ENCODE measurements at places on chromosomes 1 and 21. TPM values are rescaled to one million over a fixed set of nuclear protein-coding genes. Genes with fewer than 3 reads are reported as not detected.

RORC gene
- total RNA-seq = 31.0 TPM

NID1 gene
- 133 TPM for total RNA-seq

OMA1 gene
- 6.4 TPM for total RNA-seq

PLXNA2 gene
- 140 TPM for total RNA-seq

NOC2L gene
- 30.7 TPM for total RNA-seq

DNA sequence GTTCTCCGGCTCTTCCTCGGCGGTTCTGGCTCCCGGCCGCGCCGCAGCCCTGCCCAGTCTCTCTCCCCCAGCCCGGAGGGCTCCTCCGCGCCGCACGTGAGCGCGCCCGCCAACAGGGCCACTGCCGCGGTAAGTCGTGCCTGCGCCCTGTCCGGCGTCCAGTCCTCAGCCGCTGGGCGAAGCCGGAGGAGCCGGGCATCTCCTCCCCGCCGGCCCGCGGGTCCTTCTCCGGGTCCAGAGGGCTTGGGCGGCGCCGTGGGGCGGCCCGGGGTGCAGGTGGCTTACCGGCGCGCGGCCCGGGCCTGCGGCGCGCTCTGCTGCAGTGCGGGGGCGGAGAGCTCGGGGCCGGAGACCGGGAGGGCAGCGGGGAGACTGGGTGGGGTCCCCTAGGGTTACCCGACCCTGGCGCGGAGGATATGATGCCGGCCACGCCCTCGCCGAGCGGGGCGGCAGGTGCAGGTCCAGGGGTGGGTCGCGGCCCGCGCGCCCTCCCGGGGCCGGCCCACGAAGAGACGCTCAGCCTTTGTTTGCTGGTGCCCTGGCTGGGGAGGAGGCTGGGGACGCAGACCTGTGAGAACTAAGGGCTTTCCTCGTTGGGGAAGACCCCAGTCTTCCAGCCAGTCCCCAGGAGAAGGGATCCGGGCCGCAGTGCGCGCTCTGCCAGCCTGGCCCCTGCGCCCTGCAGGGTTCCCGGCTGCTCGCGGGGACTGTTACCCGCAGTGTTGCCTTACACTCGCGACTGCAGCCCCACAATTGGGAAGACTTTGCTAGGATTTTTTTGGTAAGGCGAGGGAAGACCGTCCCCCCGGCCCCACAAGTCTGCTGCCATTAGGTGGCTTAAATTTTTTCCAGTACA is at the start of gene DOP1B:
Gene DOP1B, plus strand, starts transcription at position 10 of the 856 bp plus-strand sequence. CDS start 7,910 bp downstream, outside the sequence.
- H3K4me3 ChIP-seq = peak within 1 kb of the TSS; percentile 78
- H3K36me3 ChIP-seq = no peaks in the 10 kb centered on the region
- peak within 1 kb of the TSS; percentile 97 for H3K27ac ChIP-seq
- H3K27me3 ChIP-seq = no peaks in the 10 kb centered on the region
- peak; percentile 67 for DNase-seq

- DNase-seq = no peak
- no peaks in the 10 kb centered on the region for H3K36me3 ChIP-seq
- H3K4me1 ChIP-seq = no peaks in the 10 kb centered on the region
- H3K27me3 ChIP-seq = no peaks in the 10 kb centered on the region
Measured at GRCh38 chr1:100321506-100321905, 30.8 kb upstream of the CDC14A start.

- peaks cover 5% of the 10 kb centered on the region for H3K4me1 ChIP-seq
- DNase-seq = no peak
- peak overlapping the region; percentile 86 for H3K4me3 ChIP-seq
- no peaks in the 10 kb centered on the region for H3K27me3 ChIP-seq
- peak overlapping the region; percentile 95 for H3K27ac ChIP-seq
- no peaks in the 10 kb centered on the region for H3K36me3 ChIP-seq
Measured at GRCh38 chr1:26890467-26890796, 349 bp upstream of the GPN2 start.

- DNase-seq = no peak
- no peak overlapping the region for H3K27ac ChIP-seq
- peaks cover 51% of the 10 kb centered on the region for H3K4me1 ChIP-seq
Measured at GRCh38 chr21:29318354-29318753, 19.6 kb downstream of the BACH1 start.

DNA sequence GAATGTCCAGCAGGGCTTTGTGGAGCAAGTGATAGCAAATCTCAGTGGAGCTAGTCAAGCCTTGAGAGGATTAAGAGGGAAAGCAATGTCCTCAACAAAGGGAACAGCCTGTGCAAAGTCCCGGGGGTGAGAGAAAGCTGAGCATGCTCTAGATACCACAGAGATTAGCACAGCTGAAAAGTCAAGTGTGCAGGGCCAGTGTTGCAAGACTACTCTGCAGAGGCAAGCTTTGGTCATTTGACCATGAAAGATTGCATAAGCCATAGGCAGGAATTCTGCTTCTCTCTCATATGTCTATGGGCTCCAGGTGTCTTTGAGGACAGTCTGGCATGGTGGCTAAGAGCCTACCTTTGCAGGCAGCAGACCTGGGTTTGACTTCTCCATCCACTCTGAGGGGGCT is 181.0 kb upstream of the JUN start:
- H3K27ac ChIP-seq = no peak overlapping the region
- H3K36me3 ChIP-seq = no peaks in the 10 kb centered on the region
- no peak for DNase-seq
- peaks cover 15% of the 10 kb centered on the region for H3K4me1 ChIP-seq
- no peaks in the 10 kb centered on the region for H3K27me3 ChIP-seq

DNA sequence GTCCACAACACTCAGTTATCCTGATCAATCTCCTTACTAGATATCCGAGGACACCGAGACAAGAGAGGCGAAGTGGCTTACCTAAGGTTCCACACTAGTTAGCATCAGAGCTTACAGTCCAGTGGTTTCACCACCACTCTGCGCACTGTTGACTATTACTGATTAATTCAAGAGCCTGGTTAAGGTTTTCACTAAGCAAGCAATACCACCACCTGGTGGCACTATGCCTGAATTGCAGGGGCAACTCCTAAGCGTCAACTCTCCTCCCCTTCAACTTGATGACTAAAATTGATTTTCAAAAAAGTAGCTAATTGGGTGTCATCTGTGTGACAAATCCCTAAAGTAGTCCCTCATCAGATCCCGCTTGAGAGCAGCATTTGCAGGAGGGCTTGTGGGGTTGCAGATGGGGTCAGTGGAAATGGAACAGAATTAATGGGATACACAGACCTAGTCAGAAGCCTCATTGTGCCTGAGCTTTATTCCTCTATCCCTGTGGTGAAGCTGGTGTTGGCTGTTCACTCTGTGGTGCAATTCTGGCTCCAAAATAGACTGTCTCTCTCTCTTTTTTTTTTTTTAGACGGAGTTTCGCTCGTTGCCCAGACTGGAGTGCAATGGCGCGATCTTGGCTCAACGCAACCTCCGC is 9.1 kb downstream of the TTC22 start:
- H3K27me3 ChIP-seq = no peaks in the 10 kb centered on the region
- DNase-seq = no peak
- H3K4me1 ChIP-seq = peaks cover 41% of the 10 kb centered on the region
- H3K4me3 ChIP-seq = no peak overlapping the region

DNA sequence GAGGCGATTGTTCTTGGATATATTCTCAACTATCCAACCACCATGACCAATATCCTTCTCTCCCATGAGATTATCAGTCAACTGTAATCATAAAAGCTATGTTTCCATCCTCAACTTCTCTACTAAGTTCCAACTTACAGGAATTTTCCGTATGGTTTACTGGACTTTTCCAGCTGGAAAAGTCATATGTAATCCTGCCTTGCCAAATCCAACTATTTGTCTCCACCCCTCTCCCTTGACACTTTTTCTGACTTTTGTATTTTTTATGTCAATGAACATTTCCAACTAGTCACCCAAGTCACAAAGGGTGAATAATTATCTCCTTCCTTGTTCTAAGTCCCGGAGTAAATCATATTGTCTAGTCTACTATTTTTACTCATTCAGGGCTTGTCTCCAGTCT is 293.1 kb downstream of the USP25 start:
- H3K36me3 ChIP-seq = no peaks in the 10 kb centered on the region
- no peak overlapping the region for H3K27ac ChIP-seq
- DNase-seq = no peak
- no peaks in the 10 kb centered on the region for H3K4me1 ChIP-seq

- H3K4me1 ChIP-seq = peaks cover 17% of the 10 kb centered on the region
- H3K27ac ChIP-seq = no peak overlapping the region
Measured at GRCh38 chr1:206453111-206453510, 17.2 kb upstream of the IKBKE start.

DNA sequence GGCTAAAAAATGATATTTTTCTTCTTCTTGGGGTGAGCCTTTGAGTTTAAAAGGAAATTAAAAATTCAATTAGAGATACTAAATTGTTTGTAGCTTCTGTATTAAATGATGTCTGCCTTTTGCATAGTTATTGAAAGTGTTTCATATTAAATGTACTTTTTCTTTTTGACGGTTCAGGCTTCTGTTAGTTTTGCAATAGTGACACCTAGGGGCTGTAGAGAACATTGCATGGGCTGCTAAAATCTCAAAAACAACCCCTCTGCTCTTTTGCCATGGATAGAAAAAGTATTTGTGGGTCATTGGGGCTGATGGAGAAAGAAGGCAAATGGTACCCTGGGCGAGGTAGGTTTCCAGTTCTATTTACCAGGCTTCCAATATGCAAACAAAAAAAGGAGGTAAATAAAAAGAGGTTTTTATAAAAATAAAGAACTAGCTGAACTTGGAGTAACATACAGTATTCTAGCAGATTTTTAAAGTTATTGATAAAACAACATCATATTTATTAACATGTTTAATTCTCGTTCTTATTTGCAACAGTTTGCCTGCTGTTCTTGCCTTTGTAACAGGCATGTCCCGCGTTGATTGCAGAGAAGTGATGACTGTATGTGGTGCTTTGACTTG is 115.4 kb upstream of the HOOK1 start:
- H3K27me3 ChIP-seq = no peaks in the 10 kb centered on the region
- H3K27ac ChIP-seq = no peak overlapping the region
- no peak overlapping the region for H3K4me3 ChIP-seq
- no peaks in the 10 kb centered on the region for H3K36me3 ChIP-seq

DNA sequence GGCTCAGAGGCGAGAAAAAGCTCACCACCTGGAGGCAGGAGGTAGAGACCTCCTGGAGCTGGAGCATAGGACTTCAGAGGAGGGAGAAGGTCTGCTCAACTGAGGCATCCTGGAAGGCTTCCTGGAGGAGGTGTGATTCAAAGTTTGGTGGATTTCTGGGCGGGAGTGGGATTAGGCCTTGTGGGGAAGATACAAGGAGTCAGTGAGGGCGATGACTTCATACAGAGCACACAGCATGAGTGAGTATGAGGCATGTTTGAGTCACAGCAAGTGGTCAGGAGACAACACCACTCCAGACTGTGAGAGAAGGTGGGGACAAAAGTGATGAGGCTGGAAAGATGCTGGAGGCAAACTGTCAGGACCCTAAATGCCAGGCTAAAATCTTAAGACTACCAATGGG is 77.6 kb downstream of the MATN1 start:
- no peaks in the 10 kb centered on the region for H3K36me3 ChIP-seq
- H3K27me3 ChIP-seq = peaks cover 13% of the 10 kb centered on the region
- no peaks in the 10 kb centered on the region for H3K4me1 ChIP-seq
- H3K27ac ChIP-seq = no peak overlapping the region
- DNase-seq = no peak

GRCh38 chr1:204451352-204452124 is 39.9 kb upstream of the PPP1R15B start:
- no peaks in the 10 kb centered on the region for H3K36me3 ChIP-seq
- H3K27me3 ChIP-seq = no peaks in the 10 kb centered on the region
- DNase-seq = no peak
- H3K4me1 ChIP-seq = peaks cover 52% of the 10 kb centered on the region

DNA sequence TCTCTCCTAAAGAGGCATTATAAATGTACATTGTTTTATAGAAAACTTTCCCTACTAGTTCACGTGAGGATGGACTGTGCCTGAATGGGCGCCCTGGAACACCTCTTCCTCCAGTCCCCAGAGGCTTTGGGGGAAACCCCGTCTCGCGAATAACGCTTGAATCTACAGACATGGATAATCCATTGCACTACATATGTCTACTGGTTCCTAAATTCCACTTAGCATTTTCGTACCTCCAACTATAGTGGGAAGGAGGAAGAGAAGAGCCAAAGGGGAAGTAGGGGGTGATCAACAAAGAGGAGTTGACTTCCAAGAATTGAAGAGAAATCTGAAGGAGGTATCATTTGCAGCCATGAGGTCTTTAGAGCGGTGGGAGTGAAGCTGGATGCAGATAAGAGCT is 11.1 kb downstream of the BARHL2 start:
- DNase-seq = no peak
- peaks cover 18% of the 10 kb centered on the region for H3K4me1 ChIP-seq
- no peak overlapping the region for H3K4me3 ChIP-seq
- no peaks in the 10 kb centered on the region for H3K36me3 ChIP-seq
- H3K27me3 ChIP-seq = peaks cover 97% of the 10 kb centered on the region
- H3K27ac ChIP-seq = no peak overlapping the region

- H3K27ac ChIP-seq = no peak overlapping the region
- H3K36me3 ChIP-seq = no peaks in the 10 kb centered on the region
- DNase-seq = no peak
Measured at GRCh38 chr1:198939956-198940355, 301.1 kb downstream of the PTPRC start.

DNA sequence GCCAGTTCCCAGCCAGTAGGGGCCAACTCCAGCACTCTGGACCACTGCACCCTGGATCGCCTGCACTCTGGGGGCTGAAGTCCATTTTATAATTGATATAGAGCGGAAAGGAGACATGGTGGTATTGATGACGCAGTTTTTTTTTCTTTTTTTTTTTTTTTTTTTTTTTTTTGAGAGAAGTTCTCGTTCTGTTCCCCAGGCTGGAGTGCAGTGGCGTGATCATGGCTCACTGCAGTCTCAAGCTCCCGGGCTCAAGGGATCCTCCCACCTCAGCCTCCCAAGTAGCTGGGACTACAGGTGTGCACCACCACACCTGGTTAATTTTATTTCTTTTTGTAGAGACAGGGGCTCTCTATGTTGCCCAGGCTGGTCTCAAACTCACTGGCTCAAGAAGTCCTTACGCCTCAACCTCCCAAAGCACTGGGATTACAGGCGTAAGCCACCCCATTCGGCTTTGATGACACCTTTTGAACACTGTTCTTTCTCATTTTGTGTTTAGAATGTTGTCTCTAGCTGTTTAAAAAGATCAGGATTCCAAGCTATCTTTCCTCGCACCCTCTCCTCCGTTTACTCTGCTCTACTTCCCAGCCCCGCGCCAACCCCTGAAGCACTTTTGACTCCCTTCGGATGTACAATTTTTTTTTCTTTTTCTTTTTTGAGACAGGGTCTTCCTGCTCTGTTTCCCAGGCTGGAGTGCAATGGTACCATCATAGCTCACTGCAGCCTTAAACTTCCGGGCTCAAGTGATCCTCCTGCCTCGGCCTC is 960 bp downstream of the MX2 start:
- no peak for DNase-seq
- H3K4me3 ChIP-seq = peak overlapping the region; percentile 43
- H3K36me3 ChIP-seq = no peaks in the 10 kb centered on the region
- H3K27me3 ChIP-seq = no peaks in the 10 kb centered on the region
- peak overlapping the region; percentile 87 for H3K27ac ChIP-seq

- no peaks in the 10 kb centered on the region for H3K36me3 ChIP-seq
- H3K27me3 ChIP-seq = no peaks in the 10 kb centered on the region
- H3K27ac ChIP-seq = no peak overlapping the region
- peak; percentile 41 for DNase-seq
Measured at GRCh38 chr21:40143822-40144525, 276.7 kb downstream of the PCP4 start.

GRCh38 chr1:6596351-6596750 is 6.3 kb downstream of the KLHL21 start:
- no peak overlapping the region for H3K27ac ChIP-seq
- H3K36me3 ChIP-seq = peaks cover 26% of the 10 kb centered on the region
- peak overlapping the region; percentile 1 for H3K4me3 ChIP-seq

- H3K36me3 ChIP-seq = no peaks in the 10 kb centered on the region
- H3K4me3 ChIP-seq = no peak overlapping the region
- DNase-seq = no peak
- H3K4me1 ChIP-seq = peaks cover 16% of the 10 kb centered on the region
- no peak overlapping the region for H3K27ac ChIP-seq
Measured at GRCh38 chr1:8602471-8603219, 214.8 kb downstream of the RERE start.
